MCF 10A (cell line): ENCODE measurements at places on chromosomes 5 and 9. TPM values are rescaled to one million over a fixed set of nuclear protein-coding genes. Genes with fewer than 3 reads are reported as not detected.

The DMRT2 gene
- total RNA-seq = not detected in 2 replicates

The GFRA3 gene
- not detected in 2 replicates for total RNA-seq

The SLC25A2 gene
- total RNA-seq = 0.37 and 0.79 TPM in 2 replicates

The STPG3 gene
- total RNA-seq = not detected in 2 replicates

The MGAT4B gene
- total RNA-seq = 153 and 198 TPM in 2 replicates

The JMY gene
- total RNA-seq = 16.8 and 19.3 TPM in 2 replicates

The MED10 gene
- 84.9 and 85.1 TPM in 2 replicates for total RNA-seq

The ITGA1 gene
- 5.3 and 7.7 TPM in 2 replicates for total RNA-seq

The CCDC192 gene
- not detected in 2 replicates for total RNA-seq

The ACOT12 gene
- not detected in 2 replicates for total RNA-seq

The FAF2 gene
- 78.3 and 97.2 TPM in 2 replicates for total RNA-seq

- DNase-seq = no peak
- H3K27ac ChIP-seq = no peak overlapping the region
- H3K4me1 ChIP-seq = peaks cover 41% of the 10 kb centered on the region
- H3K27me3 ChIP-seq = no peaks in the 10 kb centered on the region
- H3K36me3 ChIP-seq = peaks cover 19% of the 10 kb centered on the region
Observed at GRCh38 chr9:14243514-14244042, 70.4 kb downstream of the NFIB start.

- no peaks in the 10 kb centered on the region for H3K36me3 ChIP-seq
- no peak for DNase-seq
- no peak overlapping the region for H3K4me3 ChIP-seq
- no peaks in the 10 kb centered on the region for H3K27me3 ChIP-seq
- H3K27ac ChIP-seq = no peak overlapping the region
Observed at GRCh38 chr5:32646061-32646969, 61.0 kb downstream of the SUB1 start.

DNA sequence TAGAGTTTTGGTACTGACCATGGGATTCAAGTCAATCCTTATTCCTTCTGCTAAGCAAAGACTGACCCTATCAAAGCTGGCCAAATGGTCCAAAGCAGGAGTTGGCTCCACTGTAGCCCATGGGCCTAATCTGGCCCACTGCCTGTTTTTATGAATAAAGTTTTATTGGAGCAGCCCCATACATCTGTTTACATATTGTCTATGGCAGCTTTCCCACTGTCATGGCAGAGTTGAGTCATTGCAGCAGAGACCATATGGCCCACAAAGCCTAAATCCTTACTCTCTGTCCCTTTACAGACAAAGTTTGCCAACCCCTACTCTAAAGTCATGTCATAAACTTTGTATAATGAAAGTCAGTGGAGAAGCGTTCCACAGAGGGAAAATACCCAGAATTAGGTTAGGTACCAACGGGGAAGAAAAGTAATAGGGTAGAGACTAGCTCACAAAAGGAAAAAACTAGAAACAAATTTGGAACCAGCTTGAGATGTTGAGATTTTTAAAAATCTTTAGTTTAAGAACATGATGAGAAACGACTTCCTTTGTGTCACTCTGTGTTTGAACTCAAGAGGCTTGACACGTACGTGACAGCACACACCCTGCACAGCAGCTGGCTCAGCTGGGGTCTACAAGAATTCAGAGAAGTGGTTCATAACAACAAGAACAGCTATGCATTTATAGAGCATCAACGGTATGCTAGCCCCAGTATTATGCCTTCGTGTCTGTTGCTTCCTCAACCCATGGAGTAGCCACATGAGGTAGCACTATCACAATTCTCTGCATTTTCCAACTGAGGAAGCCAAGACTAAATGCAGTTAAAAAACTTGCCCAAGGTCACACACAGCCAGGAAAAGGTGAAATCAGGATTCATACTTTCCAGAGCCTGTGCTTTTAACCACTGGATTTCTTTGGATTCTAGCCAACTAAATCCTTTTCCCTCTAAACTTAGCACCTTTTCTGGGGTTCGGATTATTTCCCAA lies 198.9 kb upstream of the WWC1 start:
- peak; percentile 30 for DNase-seq
- peaks cover 6% of the 10 kb centered on the region for H3K4me1 ChIP-seq
- no peaks in the 10 kb centered on the region for H3K36me3 ChIP-seq
- H3K27me3 ChIP-seq = no peaks in the 10 kb centered on the region
- no peak overlapping the region for H3K27ac ChIP-seq

DNA sequence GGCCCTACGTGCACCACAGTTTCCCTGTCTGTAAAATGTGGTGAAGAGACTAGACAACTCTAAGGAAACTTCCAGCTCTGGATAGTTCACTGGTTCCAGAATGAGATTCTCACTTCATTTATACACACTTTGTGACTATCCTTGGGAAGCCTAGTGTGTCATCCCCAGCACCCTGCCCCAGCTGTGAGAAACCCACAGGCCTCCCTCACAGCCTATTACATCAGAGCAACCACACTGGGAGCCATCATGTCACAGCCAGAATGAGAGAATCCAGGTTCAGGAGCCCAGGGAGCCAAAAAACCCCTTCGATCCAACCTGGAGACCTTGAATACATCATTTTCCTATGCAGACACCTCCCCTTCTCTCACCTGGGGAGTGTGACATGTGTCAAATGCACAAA lies 21.0 kb upstream of the HAND1 start:
- no peaks in the 10 kb centered on the region for H3K36me3 ChIP-seq
- H3K27me3 ChIP-seq = peaks cover 42% of the 10 kb centered on the region
- no peak overlapping the region for H3K27ac ChIP-seq
- no peak for DNase-seq
- no peak overlapping the region for H3K4me3 ChIP-seq

- no peaks in the 10 kb centered on the region for H3K27me3 ChIP-seq
- no peaks in the 10 kb centered on the region for H3K36me3 ChIP-seq
- H3K4me3 ChIP-seq = no peak overlapping the region
- DNase-seq = peak; percentile 96
Observed at GRCh38 chr9:115006660-115007059, 76.3 kb upstream of the TNFSF8 start.

DNA sequence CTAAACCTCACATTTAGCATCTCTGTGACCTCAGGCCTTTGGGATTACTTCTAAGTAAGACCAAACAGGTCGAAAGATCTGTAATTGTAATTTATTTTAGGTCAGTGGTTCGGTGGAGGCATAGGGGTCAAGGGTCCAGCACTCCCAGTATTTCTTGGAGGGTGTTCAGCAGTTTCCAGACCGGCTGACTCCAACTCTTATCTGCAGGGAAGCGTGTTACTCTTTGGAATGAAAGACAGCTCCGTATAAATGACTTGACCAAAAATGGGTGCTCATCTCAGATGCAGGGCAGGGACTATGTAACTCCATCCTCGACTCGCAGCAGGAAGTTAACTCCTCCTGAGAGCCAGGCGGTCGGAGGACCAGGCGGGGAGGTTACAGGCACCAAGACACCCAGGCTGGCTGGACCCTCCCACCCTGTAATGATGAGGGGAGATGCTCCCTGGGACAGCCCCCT lies 620 bp upstream of the VPS13A start:
- H3K36me3 ChIP-seq = no peaks in the 10 kb centered on the region
- DNase-seq = no peak
- H3K4me3 ChIP-seq = peak overlapping the region; percentile 96
- H3K27me3 ChIP-seq = no peaks in the 10 kb centered on the region
- no peak overlapping the region for H3K27ac ChIP-seq
- peaks cover 14% of the 10 kb centered on the region for H3K4me1 ChIP-seq

DNA sequence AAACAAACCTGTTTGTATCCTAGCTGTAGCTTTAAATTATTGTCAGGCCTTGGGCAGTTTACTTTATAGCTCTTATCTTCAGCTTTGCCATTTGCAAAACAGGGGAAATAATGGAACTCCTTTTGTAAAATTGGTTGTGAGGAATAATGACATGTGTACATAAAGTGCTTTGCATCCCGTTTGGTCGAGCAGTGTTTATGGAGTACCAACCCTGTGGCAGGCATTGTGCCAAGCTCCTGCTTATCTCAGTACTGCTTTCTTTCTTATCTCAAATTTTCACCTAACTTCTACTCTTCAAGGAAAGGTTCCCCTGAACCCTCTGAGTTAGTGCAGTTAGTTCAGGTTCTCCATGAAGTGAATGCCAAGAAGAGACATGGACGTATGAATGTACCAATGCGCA lies 9.4 kb upstream of the TENT2 start:
- no peaks in the 10 kb centered on the region for H3K4me1 ChIP-seq
- no peak overlapping the region for H3K27ac ChIP-seq
- H3K36me3 ChIP-seq = no peaks in the 10 kb centered on the region
- H3K27me3 ChIP-seq = peaks cover 26% of the 10 kb centered on the region

DNA sequence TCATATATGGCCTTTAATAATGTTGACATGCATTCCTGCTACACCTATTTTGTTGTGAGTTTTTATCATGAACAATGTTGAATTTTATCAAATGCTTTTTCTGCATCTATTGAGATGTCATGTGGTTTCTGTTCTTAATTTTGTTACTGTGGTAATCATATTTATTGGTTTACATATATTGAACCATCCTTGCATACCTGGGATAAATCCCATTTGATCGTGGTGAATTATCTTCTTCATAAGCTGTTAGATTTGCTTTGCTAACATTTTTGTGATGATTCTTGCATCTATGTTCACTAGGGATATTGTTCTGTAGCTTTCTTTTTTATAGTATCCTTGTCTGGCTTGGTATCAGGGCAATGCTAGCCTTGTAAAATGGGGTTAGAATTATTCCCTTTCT lies 222.0 kb downstream of the WDR70 start:
- peaks cover 6% of the 10 kb centered on the region for H3K4me1 ChIP-seq
- no peak overlapping the region for H3K4me3 ChIP-seq
- H3K27ac ChIP-seq = no peak overlapping the region
- peaks cover 13% of the 10 kb centered on the region for H3K36me3 ChIP-seq
- H3K27me3 ChIP-seq = no peaks in the 10 kb centered on the region

DNA sequence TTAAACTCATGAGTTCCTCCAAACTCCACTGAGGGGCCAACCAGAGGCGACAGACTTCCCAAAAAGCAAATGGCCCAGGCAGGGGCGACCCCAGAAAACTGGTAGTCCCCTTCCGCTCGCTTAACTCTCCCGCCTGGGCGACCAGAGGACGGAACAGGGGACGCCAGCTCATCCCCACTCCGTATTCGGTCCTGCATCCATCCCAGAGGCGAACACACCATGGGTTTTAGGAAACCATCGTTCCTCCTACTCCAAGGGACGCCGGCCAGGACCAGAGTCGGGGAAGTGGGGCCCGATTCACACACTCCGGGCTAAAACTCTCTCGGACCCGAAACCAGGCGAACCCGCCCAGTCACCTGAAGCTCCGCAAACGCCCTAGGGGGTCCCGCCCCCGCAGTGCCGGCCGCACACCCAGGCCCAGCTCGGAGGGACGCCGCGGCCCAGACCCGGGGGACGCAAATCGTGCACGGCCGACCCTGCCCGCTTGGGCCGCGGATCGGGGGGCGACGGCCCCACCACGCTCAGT lies 478 bp downstream of the TEX10 start:
- H3K4me1 ChIP-seq = peaks cover 35% of the 10 kb centered on the region
- H3K27me3 ChIP-seq = no peaks in the 10 kb centered on the region
- peak overlapping the region; percentile 94 for H3K4me3 ChIP-seq

DNA sequence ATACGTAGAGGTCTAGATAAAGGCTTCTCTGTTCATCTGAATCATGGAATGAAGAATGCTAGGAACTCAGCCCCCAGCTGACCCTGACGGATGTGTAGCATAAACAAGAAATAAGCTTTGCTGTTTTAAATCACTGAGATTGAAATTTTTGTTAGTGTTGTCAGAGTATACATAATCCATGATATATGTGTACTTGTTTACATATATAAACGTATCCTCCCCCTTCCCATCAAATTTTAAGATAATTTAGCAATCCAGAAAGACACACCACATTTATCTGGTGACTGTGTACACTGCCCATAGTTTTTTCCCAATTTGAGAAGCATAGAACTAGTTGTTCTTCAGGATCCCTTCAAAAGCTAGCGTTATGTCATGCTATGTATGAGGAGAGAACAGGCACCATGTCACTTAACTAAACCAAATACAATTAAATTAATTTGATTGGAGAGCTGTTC lies 80.8 kb upstream of the OSMR start:
- DNase-seq = no peak
- H3K4me1 ChIP-seq = no peaks in the 10 kb centered on the region
- H3K4me3 ChIP-seq = no peak overlapping the region

GRCh38 chr5:107615299-107615817 lies 55.4 kb downstream of the EFNA5 start:
- no peak overlapping the region for H3K4me3 ChIP-seq
- no peak overlapping the region for H3K27ac ChIP-seq
- H3K27me3 ChIP-seq = no peaks in the 10 kb centered on the region
- no peaks in the 10 kb centered on the region for H3K36me3 ChIP-seq

DNA sequence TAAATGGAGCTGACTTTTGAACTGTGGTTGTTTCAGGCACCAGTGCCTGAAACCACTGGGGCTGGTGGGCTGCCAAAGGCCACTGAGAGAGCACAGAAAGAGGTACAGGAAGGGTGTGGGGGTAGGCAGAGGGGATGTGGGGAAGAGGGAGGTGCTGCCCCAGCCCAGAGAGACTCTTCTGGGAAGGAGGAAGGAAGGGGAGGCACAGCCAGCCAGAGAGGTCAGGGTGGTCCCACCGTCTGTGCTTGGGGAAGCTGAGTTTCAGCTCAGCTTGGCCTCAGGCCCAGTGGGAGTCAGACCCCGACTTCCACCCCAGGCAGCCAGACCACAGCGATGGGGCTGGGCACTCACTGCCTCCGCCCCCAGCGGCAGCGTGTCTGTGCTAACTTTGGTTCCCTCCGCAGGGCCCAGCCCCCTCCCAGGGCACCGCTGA lies 8.6 kb upstream of the PHYKPL start:
- H3K27me3 ChIP-seq = no peaks in the 10 kb centered on the region
- no peak overlapping the region for H3K4me3 ChIP-seq
- H3K27ac ChIP-seq = no peak overlapping the region
- DNase-seq = no peak

GRCh38 chr9:129867136-129868022 lies 32.1 kb downstream of the USP20 start:
- H3K36me3 ChIP-seq = peaks cover 25% of the 10 kb centered on the region
- H3K4me1 ChIP-seq = no peaks in the 10 kb centered on the region
- H3K27ac ChIP-seq = no peak overlapping the region
- DNase-seq = no peak
- no peaks in the 10 kb centered on the region for H3K27me3 ChIP-seq

DNA sequence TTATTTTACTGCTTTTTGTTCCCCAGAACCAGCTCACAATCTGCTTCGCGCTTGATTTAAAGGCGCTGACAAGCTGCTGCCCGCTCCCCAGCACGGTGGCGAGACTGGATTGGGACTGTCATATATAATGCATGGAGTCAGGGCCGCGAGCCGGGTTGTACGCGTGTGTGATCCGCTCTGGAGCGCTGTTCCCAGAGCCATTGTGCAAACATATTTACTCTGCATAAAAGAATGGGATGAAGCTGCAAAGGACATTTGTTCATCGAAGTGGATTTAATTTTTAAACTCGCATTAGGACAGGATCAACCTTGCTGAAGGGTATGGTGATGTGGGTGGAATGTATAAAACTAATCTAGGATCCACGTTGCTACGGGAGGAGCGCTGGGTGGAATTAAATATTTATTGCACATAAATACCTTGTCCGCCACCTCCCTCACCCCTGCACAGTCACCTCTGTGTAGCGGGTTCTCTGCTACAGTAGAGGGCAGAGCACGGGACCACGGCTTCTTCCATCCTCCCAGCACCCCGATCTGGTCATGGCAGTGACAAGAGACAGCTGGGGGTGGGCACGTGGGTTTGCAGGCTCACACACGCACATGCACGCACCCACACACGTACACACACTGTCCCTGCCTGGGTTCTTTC lies 18.1 kb upstream of the FCN1 start:
- H3K36me3 ChIP-seq = no peaks in the 10 kb centered on the region
- H3K27ac ChIP-seq = no peak overlapping the region
- H3K27me3 ChIP-seq = peaks cover 91% of the 10 kb centered on the region
